Epithelial cell of prostate (primary cell): ENCODE measurements at places on chromosomes 6 and 20.
A peak's percentile ranks its signal among the peaks of the same experiment; 100 is the strongest.

- no peak for DNase-seq
Measured at GRCh38 chr6:116568821-116569755, 2.2 kb upstream of the RWDD1 start.

- DNase-seq, result no peak
Measured at GRCh38 chr20:8005033-8005432, 14.5 kb downstream of the TMX4 start.

- DNase-seq, result no peak
Measured at GRCh38 chr6:107714104-107714503, 110.0 kb downstream of the SCML4 start.

GRCh38 chr6:46325561-46326530, 155.1 kb upstream of the ENPP5 start:
- no peak for DNase-seq

- DNase-seq, result no peak
Measured at GRCh38 chr6:84910906-84911607, 146.7 kb upstream of the TBX18 start.

- DNase-seq, result no peak
Measured at GRCh38 chr6:43790031-43790430, 20.0 kb downstream of the VEGFA start.

DNA sequence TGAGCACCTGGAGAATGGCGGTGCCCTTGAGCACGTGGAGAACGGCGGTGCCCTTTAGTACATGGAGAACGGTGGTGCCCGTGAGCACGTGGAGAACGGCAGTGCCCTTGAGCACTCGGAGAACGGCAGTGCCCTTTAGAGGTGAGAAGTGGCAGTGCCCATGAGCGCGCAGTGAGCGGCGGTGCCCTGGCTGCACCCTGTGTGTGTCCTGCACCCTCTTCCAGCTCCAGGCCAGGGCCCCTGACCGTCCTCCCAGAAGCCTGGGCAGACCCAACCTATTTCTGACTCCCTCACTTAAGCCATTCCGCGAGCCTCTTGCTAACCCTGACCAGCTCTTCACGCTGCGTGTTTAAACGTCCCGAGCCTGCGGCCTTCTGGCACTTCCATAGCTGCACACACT, 151.3 kb downstream of the DLL1 start:
- no peak for DNase-seq

DNA sequence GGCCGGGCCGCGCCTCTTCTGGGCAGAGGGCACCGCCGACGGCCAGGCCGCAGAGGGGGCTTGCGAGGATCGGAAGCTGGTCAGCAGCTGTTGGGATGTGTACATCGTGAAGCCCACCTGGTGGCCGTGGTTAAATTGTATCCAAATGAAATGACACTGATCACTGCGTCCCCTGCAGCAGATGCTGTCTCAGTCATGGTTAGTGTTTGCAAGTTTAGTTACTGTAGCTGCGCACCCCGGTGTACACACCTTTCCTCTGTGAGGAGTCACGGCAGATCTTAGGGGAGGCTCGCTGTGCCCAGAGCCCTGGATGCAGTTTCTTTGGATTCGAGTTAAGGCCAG, 653 bp downstream of the NAA20 start:
- DNase-seq, result no peak

GRCh38 chr20:24646321-24646720, 176.9 kb downstream of the SYNDIG1 start:
- no peak for DNase-seq

DNA sequence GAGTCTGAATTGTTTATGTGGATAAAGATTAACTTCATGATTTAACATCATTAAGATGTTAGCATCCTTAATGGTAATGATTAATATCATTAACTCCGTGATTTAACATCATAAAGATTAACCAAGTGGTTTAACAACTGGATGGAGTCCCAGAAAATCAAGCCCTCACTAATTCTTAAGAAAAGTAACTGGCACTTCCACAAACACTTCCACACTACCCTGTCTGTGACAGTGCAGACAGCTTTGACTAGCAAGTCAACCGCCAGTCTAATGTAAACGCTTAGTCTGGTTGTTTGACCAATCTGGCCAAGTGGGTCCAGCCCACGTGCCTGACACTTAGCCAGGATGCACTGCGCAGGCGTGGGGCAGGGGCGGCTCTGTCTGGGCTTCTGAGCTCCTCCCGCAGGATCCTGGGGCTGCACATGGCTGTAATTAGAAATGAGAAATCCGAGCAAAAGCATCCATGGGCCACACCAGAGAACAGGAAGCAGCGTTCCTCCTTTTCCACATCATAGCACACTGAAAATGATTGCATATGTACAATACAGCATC, 424.2 kb downstream of the FOXA2 start:
- no peak for DNase-seq

DNA sequence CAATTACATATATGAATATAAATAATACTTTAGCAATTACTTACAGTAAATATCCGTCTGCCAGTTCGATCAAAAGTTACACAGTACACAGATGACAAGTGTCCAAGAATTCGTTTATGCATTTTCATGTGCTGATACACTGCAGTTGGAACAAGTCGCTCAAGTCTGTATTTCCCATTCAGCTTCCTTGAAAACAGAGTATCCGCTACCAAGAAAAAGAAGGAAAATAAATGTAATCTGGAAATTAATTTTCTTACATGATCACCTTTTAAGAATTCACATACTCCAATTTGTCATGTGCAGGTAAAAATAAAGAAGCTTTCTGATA, 35.3 kb downstream of the PHIP start:
- DNase-seq, result no peak

DNA sequence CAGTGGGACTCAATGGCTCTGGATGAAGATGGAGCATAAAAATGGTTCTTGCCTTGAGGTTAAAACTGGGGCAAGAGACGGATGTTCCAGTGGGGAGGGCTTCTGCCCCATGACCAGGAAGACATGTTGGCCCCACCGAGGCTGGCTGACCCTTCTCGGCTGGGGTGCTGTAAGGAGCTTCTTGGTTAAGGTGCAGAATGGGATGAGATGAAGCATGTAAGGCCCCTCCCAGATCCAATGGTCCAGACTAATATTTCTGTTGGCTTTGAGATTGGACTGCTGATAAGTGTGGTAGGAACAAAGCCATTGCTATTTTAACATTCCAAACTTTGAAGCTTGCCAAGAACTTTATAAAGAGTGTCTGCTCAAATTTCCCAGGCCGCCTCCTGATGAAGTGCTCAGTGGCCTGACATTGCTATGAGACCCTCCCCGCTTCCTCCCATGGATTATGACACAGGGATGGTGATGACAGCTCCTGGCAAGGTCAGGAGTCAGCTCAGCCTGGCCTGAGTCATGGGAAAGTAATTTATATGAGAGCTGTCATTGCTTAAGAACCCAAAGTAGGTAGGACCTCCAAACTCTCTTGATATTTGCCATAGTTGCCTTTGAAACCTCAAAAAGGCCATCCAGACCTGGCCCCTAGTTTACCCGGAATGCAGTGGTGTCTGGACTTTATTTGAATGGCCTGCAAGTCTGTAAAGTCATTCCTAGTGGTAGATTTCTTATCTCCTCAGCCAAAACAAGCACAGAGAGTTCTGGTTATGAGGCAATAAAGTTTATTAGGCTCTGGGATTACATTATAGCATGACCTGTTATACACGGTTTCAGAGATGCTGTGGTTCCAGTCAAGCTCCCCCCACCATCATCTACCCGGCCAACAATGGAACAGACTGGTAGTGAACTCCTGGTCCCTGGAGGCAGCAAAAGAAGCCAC, 55.2 kb downstream of the TGM2 start:
- peak; percentile 40 for DNase-seq

DNA sequence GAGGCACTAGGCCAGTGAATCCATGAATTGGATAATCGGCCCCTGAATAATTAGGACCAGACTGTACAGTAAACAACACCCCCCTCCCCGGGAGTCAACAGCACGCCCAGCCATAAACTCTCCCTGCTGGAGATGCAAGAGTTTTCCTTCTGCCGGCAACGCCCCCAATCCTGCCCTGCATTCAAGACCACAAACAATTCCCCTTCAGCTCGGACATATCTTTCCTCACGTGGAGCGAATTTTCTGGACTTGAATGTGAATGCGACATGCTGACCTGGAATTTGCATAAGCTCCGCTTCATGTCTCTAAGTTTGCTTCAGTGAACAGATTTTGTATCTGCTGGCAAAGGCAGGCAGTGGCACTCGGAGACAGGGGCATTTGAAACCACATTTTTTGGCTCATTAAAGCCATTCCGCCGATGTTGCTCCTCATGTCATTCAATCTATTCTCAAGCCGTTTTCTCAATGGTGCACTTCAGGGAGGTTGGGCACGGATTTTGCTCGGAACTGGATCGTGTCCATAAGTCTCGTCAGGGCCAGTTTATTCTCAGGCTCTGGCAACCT, 38.0 kb upstream of the GMPR start:
- DNase-seq, result no peak

- no peak for DNase-seq
Measured at GRCh38 chr6:143621876-143622605, 55.7 kb upstream of the PHACTR2 start.

GRCh38 chr6:7050872-7051779, 56.6 kb upstream of the RREB1 start:
- DNase-seq, result peak; percentile 77

- DNase-seq, result no peak
Measured at GRCh38 chr6:120147071-120147871, 797.7 kb upstream of the MAN1A1 start.

GRCh38 chr6:170176136-170176897, 114.6 kb downstream of the DLL1 start:
- DNase-seq, result no peak

DNA sequence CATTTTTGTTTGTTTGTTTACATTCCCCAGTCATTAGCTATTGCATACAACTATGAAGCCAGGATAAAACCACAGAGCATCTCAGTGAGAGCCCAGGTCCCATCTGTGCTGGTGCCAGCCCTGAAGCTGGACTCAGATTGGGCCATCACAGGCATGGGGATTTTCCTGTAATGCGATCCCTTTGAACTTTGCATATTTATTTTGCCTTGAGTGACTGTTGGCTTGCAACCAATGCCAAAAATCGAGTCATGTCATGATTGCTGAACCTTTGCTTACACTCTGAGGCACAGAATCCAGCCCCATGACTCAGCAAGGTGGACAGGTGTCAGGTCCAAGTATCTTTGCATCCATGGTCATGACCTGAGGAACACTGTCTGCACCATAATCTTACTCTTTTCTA, 46.2 kb upstream of the GGTLC1 start:
- peak; percentile 66 for DNase-seq

DNA sequence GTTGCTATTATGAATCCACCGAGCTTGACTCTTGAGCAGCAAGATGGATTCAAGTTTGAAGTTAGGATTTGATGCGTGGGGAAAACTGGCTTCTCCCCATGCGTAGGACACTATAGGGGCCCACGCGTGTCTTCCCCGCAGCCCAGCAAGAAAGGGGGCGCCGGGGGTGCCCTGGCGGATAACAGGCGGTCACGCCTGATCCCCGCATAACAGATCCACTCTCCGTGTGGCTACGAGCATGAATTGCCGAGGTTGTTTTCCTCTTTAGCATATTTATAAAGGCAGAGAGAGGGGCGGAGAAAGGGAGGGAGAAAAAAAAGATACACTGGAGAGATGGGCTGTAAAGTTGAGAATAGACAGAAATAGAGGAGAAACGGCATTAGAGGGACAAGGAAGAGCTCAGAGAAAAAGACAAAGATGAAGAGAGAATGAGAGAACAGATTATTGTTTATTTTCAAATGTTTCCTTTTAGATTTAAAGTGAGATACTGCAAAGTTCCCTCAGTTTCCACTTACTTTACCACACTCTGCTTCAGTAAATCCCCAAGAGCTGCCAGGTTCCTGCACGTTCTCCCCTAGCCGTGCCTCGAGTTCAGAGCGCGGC, 32.0 kb downstream of the TFAP2A start:
- no peak for DNase-seq
